ENCODE measurements at places on chromosomes 11 and 22.

DNA sequence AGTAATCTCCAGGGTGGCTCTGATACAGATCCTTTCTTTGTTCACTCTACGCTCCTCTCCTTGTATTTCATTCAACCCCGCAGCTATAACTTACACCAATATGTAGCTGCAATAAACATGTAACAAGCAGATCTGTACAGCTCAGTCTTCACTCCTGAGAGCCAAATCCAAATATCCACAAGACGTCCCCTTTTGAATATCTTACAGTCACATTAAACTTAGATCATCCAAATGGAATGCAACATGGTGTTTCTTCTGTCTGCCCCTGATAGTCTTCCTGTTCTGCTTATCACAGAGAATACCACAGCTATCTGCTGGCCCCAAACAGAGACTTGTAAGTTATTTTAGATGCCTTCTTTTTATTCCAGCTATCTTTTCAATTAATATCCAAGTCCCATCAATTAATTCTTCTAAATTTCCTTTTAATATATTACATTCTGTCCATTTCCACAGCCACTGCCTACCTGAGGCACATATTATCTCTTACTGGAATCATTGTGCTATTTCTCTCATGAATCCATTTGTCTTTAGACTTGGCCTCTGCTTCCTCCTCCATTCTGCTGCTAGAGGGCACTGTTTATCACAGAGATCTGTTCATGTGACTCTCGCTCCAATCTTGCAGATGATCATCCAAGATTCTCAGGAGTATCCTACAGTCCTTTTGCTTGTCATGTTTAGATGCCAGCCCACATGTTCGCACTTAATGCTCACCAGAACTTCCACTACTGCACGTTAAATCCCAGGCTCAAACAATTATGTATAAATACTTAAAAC, 908.6 kb downstream of the NTM start:
- DNase-seq, result no peak

GRCh38 chr11:59176330-59176729, 4.4 kb downstream of the DTX4 start:
- DNase-seq, result no peak

GRCh38 chr11:47732271-47732670, 17.1 kb upstream of the AGBL2 start:
- no peak for DNase-seq

- DNase-seq, result no peak
These were observed 53.2 kb downstream of the ALX4 start for GRCh38 chr11:44256673-44257291.

GRCh38 chr22:25492841-25493734, 71.4 kb upstream of the GRK3 start:
- DNase-seq, result no peak

GRCh38 chr22:44881624-44882023, 128.2 kb downstream of the PHF21B start:
- no peak for DNase-seq

All from stimulated activated CD8-positive, alpha-beta memory T cell treated with anti-CD3 and anti-CD28 coated beads, Interleukin-7, amount 100 ng/mL, for 48 hours (primary cell).